Stimulated activated CD4-positive, alpha-beta T cell treated with anti-CD3 and anti-CD28 coated beads, Interleukin-1b, Interleukin-23, amount 100 ng/mL, for 1 hour (primary cell): ENCODE measurements at places on chromosomes 6 and 20.

DNA sequence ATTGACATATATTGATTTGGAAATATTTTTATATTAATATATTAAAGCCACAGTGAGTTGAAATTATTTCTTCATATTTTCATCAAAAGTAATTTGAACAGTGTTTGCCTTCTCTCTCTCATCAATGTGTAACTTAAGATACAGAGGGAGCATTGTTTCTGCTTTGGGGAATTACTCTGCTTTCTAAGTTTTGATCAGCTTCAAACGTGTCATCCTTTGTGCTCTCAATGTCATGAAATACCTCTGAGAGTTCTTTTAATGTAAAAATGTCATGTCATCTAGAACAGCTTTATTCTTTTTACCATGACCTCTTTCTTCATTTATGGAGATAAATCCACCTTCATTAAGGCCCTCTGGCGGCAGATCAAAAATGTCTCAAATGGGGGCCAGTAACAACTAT lies 259.4 kb upstream of the STXBP5 start:
- DNase-seq, result no peak

- DNase-seq, result no peak
Observed at GRCh38 chr6:132096245-132096644, 145.1 kb upstream of the CCN2 start.

DNA sequence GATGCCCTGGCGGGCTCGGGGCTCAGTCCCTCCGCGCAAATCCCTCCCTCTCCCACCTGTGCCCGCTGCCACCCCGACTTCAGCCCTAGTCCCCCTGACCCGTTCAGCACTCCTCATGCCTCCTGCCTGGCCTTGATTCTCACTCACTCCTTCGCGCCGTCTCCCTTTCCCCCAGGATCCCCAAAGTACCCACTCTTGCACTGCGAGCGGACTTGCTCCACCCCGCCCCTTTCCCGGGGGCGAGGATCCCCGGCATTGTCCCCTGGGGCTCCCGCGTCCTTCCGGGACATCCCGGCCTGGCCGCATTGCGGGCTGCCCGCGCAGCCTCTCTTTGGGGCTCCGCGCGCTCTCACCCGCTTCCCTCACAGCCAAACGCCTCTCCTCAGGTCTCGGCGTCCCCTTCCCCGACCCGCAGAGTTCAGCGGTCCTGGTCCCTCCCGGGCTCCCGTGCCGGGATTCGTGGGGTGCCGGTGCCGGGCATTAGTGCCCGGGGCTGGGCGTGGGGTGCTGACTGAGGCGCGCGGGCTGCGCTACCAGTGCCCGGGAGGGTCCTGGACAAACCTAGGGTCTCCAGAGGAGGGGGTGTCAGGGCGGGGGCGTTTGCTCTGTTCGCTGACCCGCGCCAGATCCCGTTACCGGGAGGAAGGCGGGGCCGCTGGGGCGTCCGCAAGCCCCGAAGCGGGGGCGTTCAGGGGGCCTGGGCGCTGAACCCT lies 45.5 kb upstream of the SUPT3H start:
- no peak for DNase-seq

DNA sequence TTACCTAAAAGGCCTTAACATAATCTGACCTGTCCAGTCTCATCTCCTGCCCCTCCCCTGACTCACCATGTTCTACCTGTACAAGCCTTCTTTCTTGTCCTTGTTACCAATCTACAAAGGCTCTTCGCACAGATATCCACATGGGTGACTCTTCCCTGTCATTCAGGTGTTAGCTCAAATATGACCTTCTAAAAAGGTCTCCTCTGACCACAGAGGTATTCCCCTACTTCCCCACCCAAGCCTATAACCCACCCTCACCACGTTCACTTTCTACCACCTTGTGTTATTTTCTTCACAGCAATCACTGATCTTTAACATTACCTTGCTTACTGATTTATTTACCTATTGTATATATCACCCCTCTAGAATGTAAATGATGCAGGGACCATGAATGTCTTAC lies 96.7 kb downstream of the BTBD9 start:
- DNase-seq, result no peak

DNA sequence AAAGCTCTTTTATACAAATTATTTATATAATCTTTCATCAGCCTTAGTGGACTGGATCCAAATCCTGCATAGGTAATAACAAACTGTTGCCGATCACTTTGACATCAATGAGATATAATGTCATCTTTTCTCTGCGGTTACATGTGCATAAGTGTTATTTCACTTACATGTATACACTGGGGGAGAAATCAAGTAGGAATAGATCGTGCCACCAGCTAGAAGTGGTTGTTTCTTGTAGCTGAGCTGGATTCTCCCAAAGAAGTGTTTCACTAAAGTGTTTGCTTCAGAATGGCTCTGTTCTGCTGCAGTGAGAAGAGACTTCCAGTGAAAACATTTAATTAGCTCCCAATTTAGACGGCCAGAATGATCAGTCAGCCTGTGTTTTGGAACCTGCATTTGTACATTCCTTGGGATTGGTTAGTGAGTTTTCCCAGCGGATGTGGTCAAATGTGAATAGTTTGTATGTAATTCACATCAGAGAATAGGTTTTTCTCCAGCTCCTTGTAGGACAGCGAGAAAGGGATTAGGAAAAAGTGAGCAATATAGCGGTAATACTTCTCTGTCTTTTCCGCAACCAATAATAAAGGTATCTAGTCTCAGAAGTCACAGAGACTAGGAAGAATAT lies 163.1 kb upstream of the CCN2 start:
- DNase-seq, result no peak

DNA sequence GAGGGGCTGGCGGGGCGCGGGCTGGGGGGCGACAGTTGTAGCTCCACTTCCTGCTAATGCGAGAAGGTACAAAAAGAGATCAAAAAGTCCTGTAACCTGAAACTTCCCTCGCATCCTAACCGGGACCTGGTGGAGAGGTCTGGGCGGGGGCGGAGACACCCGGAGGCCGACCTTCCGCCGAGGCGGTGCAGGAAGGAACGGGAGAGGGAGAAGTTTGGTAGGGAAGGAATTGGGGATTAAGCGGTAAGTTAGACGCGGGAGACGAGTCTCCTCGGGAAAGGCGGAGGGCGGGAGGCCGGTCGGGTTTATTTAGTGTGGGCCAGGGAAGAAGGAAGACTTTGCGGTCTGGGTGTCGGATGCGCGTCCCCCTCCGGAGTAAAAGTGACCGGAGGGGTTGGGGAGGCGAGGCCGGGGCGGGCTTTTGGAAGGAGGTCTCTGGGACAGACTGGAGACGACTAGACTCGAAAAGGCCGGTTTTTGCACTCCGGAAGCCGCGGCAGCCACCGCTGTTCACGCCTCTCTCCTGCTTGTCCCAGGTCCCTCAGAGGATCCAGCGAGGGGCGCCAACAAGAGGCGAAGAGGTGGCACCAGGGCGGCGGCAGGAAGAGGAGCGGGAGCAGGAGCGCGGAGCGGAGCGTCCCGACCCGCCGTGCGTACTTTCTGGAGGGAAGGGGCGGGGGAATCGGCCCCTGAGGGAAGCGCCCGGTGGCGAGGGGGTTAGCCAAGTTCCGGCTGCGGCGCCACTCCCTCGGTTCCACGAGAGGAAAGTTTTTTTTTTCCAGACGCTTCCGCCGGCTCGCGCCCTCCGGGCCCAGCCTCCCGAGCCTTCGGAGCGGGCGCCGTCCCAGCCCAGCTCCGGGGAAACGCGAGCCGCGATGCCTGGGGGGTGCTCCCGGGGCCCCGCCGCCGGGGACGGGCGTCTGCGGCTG lies 734 bp downstream of the TPBG start:
- no peak for DNase-seq

- DNase-seq, result no peak
Observed at GRCh38 chr6:117480651-117481050, 1.8 kb upstream of the DCBLD1 start.

GRCh38 chr6:125802943-125803377 lies 12.2 kb downstream of the NCOA7 start:
- no peak for DNase-seq

- DNase-seq, result no peak
Observed at GRCh38 chr6:55704421-55704820, 125.4 kb upstream of the HMGCLL1 start.

- DNase-seq, result no peak
Observed at GRCh38 chr6:33997265-33997664, 148.6 kb downstream of the GRM4 start.

DNA sequence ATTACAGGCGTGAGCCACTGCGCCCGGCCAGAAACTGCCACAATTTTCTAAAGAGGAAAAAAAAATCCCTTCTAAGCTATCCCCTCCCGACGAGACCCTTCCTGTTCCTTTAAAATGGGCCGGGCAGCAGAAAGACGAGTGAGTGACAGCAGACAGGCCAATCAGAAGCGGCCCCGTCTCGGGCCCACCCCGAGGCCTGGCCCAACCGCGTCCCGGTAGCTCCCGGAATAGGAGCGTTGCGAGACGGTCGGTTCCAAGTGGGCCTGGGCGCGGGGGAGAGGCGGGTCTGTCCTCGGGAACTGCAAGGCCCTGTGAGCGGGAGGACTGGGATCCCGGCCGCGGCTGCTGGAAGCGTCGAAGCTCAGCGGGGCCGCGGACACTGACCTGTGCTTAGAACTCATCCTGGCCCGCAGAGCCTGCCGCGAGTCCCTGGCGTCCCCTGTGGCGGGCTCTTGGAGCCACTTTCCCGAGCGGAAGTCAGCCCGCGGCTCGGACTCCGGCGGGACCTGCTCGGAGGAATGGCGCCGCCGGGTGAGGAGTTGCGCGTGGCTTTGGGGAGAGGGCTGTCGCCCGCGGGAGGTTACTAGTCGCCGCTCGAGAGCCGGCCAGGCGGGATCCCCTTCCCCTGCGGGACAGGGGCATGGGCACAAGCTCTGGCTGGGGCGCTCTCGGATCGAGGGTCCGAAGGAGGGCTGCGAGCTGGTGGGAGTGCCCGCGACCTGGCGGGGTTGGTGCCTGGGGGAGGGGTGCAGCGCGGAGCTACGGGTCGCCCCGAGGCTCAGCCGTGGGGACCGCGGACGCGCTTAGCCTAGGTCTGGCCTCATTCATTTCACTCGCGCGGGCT lies at the start of the genes MROH8 and RPN2:
TSS of gene MROH8 (minus strand) at position 710 of the 844 bp plus-strand sequence.
TSS of gene RPN2 (plus strand) at position 492 of the 844 bp plus-strand sequence. CDS start at position 519, 27 bp downstream.
- DNase-seq, result peak; percentile 79

- no peak for DNase-seq
Observed at GRCh38 chr20:1872459-1873097, 22.6 kb upstream of the SIRPA start.

DNA sequence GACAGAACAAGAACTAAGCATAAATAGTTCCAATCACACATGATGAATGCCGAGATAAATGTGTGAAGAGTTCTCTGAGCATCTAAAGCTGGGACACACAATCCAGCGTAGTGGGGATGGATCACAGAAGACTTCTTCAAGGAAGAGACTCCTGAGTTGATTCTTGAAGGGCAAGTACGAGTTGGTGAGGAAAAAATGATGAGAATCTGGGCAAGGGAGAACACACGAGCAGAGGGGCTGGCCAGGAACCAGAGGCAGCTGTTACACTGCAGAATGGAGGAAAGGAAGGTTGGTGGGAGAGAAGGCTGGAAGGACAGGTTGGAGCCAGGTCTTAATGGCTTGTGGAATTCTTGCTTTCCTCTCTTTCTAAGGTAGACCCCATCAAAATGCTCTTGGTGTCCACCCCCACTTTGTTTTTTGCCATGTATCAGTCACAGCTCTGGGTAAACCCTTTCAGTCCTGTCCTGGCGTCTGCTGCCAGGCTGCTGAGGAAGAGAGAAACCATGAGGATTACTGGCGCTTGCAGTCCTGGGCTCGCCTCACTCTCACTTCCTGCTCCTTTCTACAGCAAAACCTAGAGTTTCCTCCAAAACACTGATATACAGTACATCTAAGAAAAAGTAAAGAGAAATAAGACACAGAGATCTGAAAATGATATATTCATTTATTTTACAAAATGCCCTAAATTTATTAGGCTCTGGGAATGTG lies 127.6 kb upstream of the FAM184A start:
- no peak for DNase-seq

GRCh38 chr6:108820006-108820405 lies 28.2 kb upstream of the ARMC2 start:
- DNase-seq, result no peak

DNA sequence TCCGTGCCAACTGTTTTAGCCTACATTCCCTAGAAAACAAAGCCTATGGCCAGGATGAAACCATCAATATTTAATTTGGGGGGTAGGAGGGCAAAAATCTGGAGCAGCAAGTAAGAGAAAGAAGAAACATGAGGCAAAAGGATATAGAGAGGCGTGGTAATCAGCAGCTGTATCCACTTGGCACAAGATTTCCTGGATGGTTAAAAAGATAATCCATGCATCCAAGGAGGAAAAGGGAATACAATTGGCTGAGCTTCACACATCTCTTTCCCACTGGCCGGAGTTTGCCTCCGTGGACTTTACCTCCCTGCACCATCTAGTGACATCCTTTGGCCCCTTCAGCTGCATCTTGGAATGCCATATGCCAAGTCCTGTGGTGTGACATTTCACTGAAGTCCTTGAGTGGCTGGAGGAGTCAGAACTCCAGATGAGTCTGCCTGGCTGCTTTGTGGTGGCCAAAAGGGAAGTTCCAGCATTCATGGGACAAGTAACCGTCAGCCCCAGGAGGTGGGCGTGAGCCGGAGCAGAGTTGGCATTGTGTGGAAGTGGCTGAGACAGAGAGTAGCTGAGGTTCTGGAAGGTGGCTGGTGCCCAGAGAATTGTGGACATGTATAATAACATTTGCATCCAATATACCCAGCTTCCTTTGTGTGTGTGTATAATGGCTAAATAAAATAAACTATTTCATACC lies 13.7 kb upstream of the TMX4 start:
- no peak for DNase-seq

GRCh38 chr6:12592634-12593033 lies 123.9 kb upstream of the PHACTR1 start:
- no peak for DNase-seq

DNA sequence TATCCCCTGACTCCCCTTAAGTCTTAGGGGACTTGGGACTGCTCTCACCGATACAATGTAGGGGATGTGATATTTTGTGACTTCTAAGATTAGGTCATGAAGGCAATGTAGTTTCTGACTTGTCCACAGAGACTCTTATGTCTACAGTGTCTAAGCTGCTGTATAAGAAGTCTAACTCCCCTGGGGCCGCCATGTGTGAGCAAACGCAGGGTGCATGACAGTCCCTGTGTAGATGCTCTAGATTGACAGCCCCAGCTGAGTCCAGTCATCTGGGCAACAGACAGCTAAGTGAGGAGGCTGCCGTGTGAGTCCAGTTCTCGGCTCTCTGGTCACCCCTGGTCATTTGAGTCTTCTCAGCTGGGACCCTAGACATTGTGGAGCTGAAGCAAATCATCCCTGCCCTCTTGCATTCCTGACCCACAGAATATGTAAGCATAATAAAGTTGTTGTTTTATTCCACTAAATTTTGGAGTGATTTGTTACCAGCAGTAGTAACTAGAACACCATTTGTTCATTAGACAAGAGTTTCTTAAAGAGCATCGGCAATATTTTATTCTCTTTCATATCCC lies 743.3 kb upstream of the CHD6 start:
- DNase-seq, result no peak
